Activated effector memory CD4-positive, alpha-beta T cell treated with Interleukin-2 at 50 U/mL for 16 hours (primary cell): ENCODE measurements at places on chromosomes 13 and 19.

DNA sequence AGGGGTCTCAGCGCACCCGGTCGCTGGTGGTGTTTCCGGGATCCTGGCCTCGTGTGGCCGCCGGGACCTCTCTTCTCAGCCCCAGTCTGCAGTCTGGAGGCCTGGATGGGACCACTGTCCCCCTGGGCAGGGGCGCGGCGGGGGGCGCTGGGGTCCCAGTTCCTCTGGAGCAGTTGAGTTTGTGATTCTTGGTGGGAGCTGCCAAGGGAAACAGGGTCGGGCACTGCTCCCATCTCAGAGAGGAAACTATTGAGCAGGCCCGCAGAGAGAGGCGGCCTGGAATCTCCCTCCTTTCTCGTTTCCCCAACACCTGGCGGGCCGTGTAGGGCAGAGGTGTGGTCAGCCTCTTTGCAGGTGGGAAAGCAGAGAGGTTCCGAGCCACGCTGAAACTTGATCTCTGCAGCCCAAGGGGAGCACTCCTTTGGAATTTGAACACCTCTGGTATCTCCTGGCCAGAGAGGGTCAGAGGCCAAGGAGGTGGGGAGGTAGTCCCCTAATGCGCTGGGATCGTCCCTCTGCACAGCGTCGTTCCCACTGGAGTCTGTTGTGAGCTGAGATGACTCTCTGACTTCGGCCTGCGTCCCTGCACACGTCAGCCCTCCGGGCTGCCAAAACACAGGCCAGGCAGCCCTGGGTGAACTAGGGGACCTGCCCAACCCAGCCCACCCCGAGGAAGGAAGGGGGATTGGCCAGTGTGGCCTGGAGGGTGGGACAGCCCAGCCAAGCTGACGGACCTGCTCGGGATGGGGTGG is 741 bp downstream of the PLEKHF1 start:
- DNase-seq: no peak

DNA sequence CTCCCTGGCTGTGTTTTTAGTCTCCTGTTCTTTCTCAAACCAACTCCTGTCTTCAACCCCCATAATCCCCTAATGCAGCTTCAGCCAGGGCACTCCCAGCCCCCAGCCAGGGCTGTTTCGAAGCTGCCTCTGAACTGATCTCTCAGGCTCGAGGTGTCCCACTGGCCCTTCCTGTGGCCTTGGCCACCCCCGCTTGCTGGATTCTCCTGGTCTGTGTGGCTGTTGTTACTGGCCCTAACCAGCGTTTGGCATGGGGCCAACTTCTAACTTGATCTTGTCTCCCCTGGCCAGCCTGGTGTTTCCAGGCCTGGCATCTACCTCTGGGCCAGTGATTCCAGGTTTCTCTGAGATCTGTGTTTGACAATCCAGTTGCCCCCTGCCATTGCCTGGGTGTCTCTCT is 11.0 kb downstream of the XAB2 start:
- no peak for DNase-seq

DNA sequence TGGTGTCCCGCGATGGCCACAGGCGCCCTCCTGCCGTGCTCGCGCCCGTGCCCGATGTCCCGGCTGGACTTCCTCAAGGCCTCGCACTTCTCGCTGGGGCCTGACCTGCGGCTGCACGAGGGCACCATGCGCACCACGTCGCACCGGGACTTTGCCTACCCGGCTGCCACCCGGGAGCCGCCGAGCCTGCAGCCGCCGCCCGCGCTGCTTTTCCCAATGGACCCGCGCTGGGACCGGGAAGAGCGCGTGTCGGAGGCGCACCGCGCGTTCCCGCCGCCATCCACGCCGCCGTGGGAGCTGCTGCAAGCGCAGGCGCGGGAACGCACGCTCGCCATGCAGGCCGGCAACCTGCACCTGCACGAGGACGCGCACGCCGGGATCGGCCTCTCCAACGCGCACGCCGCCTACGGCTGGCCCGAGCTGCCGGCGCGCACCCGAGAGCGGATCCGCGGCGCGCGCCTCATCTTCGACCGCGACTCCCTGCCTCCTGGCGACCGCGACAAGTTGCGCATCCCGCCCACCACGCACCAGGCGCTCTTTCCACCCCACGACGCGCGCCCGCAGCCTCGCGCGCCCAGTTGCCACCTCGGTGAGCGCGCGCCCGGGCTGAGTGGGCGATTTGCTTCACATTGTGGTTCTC is 12.1 kb upstream of the PEX11G start:
- DNase-seq: peak; percentile 8

DNA sequence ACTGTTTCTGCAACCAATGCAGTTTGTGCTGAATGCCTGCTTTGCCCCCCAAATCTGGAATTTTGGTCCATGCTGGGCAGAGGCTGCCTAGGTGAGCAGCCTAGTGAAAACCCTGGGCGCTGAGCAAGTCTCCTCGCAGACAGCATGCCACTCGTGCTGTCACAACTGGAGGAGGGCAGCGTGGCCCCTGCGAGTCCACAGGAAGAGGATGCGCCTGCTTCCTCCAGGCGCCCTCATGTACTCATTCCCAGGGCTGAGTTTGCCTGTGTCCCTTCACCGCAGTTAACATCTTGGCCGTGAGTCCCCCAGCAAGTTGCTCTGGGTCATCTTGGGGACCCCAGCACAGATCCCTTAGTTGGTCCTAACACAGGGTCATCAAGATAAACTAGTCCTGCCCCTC is 26.2 kb upstream of the TMEM160 start:
- no peak for DNase-seq

GRCh38 chr13:41533266-41534052 is 76.1 kb downstream of the RGCC start:
- DNase-seq: no peak

DNA sequence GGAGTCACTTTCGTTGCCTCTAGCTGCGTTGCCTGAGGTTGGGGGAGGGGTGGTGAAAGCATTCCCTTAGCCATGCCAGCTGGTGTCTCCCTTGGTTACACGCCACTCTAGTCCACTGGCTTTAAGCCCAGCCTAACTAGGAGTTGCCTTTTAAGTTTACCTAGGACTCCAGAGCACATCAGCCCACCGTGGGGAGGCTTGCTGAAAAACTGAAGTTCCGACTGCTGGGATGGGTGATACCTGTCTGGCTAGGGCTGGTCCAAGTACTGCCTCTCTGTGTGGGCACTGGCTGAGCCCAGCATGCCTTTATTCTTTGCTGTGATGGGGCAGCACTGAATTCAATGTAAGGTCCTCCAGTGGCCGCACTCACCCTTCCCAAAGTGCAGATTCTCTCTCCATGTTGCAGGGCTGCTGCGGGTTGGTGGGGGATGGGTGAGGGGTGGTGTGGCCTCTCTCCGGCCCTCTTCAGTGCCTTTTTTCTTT is 11.8 kb upstream of the CEACAM1 start:
- no peak for DNase-seq

GRCh38 chr19:42132030-42132628 is at the start of gene POU2F2:
POU2F2 (minus strand) TSS chr19:42132446; CDS start chr19:42132411, 35 bp downstream.
- DNase-seq: peak; percentile 85

DNA sequence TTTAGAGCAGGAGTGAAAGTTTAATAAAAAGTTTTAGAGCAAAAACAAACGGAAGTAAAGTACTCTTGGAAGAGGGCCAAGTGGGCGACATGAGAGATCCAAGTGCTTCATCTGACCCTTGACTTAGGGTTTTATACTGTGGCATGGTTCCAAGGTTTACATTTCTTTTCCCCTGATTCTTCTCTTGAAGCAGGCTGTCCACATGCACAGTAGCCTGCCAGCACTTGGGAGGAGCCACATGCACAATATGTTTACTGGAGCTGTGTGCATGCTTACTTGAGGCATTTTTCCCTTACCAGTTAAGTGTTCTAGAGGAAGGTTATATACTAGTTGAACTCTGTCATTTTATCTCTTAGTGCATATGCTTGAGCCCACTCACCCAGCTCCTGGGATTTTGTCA is 295.6 kb downstream of the TBC1D4 start:
- no peak for DNase-seq

DNA sequence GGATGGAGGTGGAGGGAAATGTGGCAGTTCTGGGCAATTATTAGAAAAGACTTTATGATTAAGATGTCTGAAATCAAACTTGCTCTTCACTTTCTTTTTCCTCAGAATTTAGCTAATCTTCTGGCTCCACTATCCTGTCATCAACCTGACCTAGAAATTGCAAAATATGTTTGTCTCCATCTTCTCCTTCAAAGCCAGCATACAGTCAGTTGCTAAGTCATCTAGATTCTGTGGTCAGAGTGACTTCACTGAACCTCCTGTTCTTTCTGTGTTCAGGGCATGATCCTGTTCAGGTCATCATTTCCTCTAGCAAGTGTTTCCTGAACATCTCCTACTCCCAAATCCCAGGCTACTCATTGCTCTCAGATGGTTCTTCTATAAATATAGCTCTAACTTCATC is 10.8 kb upstream of the CCNA1 start:
- no peak for DNase-seq

GRCh38 chr19:57099199-57099661 is 20.6 kb upstream of the USP29 start:
- DNase-seq: peak; percentile 10
